Non-pigmented ciliary epithelial cell (primary cell): ENCODE measurements at places on chromosomes 6 and 20.

DNA sequence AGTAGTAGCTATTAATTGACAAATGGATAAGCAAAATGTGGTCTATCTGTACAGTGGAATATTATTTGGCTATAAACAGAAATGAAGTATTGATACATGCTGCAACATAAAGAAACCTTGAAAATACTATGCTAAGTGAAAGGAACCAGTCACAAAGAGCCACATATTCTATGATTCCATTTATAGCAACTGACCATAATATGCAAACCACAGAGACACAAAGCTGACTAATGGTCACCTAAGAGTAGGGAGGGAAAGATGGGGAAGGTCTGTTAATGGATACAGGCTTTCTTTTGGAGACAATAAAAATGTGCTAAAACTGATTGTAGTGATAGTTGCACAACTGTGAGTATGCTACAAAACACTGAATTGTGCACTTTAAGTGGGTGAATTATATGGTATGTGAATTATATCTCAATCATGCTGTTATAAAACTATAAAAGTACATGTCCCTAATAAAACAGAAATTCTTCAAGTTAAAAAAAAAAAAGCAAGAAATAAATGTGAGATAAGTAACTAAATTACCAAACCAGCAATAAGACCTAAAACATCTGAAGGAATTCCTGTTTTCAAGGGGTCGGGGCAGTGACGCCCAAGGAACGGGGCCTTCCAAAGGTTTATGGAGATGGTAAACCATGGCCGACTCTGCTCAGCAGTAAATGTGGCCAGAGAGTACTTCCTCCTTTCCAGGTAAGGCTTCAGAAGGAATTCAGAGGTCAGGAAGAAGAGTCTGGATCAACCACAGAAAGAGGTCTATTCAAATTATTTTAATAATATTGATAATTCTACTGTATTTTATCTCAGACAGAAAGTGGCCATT is 75.4 kb downstream of the ARHGAP18 start:
- DNase-seq: no peak

GRCh38 chr6:80227545-80228105 is 121.2 kb downstream of the BCKDHB start:
- DNase-seq: no peak

DNA sequence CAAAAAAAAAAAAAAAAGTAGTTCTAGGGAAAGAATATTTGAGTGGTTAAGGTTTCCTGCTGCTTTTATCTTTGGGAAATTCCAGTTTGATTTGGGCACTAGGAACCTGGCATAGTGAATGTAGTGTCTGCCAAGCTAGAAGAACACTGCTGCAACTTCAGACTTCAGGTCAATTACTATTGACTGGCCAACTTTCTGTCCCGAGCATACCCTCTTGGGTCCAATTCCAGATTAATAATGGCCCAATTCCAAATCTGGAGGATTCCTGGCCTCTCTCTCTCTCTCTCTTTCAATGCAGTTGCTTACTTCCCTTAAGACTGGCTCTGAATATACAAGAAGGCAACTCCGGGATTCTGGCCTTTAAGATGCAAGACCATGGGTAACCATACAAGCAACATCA is 74.9 kb downstream of the ANKEF1 start:
- DNase-seq: no peak

DNA sequence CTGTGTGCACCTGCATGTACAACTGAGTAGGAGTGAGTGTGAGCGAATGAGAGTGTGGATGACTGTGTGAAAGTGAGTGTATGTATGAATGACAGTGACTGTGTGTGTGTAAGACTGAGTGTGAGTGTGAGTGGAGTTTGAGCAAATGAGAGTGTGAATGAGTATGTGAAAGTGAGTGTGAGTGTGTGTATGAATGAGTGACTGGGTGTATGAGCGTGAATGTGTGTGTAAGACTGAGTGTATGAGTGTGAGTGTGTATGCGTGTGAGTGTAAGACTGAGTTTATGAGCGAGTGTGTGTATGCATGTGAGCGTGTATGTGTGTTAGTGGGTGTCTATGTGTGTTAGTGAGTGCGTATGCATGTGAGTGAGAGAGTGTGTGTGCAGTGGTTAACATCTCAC is 220.8 kb downstream of the QKI start:
- DNase-seq: no peak

GRCh38 chr6:16092990-16093389 is 35.9 kb upstream of the MYLIP start:
- DNase-seq: no peak

- no peak for DNase-seq
Observed at GRCh38 chr6:4554645-4555044, 221.6 kb upstream of the CDYL start.

DNA sequence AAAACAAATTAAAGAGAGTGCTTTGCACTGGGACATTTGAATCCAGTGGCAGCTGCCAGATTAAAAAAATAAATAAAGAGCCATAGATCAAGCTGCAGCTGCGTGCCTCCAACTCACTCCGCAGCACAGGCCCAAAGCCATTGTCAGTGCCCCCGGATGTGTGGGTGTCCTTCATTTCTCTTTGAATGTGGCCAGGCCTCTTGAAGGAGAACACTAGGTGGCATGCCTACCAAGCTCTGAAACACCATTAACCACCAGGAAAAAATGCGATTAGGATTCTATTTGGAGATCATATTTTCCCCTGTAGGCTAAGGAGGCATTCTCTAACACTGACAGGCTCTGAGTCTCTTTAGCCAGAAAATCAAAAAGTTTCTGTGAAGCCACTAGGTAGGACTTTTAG is 549.8 kb downstream of the PRKN start:
- DNase-seq: no peak

GRCh38 chr6:20511852-20512251 is 22.4 kb upstream of the CDKAL1 start:
- no peak for DNase-seq

GRCh38 chr6:98601716-98602115 is 232.7 kb upstream of the POU3F2 start:
- no peak for DNase-seq

DNA sequence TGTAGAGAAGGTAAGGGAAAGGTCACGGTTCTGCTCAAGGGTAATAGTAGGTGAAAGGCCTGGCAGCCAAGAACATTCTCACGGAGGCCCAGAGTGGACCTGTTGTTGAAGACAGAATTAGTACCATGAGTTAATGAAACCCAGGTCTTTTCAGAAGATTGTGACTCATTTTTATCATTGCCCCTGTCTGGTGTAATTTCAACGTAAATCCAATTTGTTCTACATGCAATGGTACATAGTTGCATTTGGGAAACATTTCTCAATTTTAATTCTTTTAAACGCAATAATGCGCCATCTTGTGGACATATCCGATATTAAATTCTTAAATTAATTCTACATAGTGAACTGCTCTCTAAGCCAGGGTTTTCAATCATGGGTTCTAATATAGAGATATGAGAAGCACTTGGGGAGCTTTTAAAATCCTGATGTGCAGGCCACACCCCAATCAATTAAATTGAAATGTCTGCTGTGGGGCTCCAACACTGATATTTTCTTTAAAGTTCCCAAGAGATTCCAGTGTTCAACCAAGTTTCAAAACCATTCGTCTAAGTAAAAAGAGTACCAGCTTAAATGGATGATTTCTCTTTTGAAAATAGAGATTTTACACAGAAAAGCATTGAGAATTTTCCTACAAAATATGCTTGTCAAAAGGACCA is 257.4 kb downstream of the PLCB1 start:
- DNase-seq: peak; percentile 9
